IPS-NIHi11 (cell line): ENCODE measurements at places on chromosomes 2 and 18.

- DNase-seq: no peak
These were observed 612.2 kb upstream of the SLC39A10 start for GRCh38 chr2:195044801-195045200.

GRCh38 chr2:216486708-216487107, 11.9 kb upstream of the RPL37A start:
- DNase-seq: no peak

DNA sequence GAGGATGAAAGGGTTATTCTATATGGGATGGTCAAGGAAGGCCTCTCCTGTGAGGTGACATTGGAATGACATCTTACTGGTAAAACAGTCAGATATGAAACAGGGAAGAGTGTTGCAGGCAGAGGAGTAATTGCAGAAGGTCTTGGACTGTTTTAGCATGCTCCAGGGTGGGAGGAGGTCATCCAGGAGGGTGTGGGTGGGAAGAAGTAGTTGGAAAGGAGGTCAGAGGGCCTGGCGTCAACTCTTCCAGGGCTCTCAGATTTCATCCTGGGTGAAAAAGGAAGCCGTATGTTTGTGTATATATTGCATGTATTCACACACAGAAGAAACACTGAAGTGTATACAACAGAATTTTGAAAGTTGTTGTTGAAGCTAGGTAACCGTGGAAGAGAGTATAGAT, 48.2 kb downstream of the ATP9B start:
- no peak for DNase-seq

GRCh38 chr2:22557406-22557805, 827.6 kb upstream of the KLHL29 start:
- DNase-seq: no peak

DNA sequence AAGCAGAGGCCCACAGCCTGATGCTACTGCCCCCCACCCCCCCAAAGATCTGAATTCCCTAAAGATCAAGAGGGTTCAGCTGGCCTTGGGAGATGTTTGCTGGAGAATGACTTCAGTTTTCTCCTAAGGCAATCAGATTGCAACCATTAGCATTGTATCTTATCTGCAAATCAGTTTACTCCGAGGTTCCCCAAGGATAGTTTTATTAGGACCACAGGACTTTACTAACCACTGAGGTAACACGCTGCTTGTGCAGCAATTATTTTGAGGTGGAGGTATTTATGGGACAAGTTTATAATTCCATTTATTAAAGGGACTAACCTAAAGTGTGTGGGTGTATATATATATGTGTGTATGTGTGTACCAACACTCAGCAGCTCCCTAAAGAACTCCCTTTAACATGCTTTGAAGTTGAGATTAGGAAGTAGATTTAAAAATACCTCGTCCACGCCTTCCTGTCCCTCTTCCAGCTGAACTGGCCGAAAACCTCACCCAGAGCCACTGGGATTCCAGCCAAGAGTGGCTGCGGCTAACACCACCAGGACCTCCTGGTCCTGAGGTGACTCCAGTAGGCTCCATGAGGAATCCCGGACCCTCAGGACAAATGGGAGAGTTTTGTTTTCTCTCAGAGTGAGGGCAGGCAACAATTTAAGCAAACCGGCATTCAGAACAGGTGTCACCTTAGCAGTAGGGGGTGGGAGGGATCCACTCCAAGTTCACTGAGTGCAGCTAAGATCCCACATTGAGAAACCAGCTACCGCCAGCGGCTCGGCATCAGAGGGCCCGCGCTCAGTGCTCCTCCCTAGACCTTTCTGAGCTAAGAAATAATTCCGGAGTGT, 3.0 kb upstream of the DLX1 start:
- DNase-seq: peak; percentile 18

GRCh38 chr2:189662669-189663226, 1.5 kb downstream of the ASNSD1 start:
- DNase-seq: no peak

- no peak for DNase-seq
These were observed 155.7 kb downstream of the HDAC4 start for GRCh38 chr2:239245107-239245506.

DNA sequence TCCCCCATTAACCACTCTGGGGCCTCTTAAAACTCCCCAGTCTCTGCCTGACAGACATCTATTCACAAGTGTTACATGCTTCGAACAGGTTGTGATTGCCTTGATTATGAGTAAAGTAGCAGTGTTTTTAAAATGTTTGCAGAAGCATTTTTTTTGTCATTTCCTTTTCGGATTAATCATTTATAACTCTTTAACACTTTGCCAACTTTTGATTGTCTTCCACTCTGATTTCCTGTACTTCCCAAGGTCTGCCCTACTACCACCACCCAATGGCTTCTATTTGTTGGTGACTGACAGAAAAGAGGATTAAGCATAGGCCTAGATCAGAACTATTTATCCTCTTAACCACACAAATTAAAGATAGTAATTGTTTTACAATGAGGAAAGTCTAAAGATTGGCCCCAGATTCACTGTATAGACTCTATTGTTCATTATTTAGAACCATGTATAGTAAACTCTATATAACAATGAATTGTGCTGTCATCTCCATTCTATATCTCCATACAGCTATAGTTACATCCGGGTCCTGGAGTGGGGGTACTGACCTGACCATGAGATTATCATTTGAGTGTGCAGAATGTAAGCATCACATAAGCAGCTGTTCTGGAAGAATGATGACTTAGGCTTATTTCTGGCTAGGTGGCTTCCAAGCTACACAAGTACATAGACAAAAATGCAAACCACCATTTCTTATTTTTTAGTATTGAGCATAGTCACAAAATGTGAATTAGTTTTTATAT, 110.3 kb upstream of the RBMS1 start:
- DNase-seq: no peak

DNA sequence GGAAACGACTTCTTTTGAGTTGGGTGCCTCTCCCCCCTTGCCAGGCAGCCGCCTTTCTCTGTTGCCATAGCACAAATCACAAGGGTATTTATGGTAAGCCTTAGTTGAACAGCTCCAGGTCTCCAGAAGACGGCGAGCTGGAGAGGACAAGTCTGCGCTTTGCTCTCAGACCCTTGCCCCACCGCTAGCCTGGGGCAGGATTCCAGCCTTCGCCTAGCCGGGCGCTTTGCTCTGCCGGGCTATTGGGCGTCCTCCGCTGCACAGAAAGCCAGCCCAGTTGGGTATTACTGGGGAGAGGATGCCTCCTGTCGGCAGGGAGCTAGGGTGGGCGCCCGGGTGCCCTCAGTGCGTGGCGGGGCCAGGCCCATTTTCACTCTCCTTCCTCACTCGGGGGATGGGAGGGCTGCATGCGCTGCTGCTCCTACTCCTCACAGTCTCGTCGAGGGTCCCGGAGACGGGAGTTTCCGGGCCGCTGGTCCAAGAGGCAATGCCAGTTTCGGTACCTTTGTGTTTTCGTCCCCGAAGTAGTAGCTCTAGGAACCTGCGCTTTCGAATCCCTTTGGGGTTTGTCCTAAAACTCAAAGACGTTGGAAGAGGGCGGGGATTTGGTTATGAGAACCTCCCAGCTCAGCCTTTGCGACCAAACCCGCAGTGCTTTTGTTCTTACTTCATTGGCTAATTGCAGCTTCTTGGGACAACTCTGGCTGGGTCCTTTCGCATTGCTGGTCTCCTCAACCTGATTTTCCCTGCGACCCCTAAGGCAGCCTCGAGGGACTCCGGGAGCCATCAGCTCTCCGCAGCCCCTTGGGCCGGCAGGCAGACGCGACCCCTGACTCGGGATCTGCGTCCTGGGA, 3.6 kb upstream of the DLX2 start:
- DNase-seq: peak; percentile 68

DNA sequence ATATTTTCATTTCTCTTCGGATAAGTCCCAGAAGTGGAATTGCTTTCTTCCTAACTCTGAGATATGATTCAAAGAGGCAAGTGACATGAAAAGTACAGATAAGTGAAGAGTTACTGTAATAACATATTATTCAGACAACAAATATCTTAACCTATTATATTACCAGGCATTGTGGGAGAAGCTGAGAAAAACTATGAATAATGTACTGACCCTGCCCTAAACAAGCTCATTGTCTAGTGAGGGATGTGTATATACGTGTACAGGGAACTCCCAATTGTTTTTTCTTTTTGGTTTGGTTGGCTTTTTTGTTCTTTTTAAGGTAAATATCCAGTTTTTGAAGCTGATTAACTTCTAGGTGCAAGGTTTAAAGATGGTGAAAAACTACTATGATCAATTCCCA, 26.5 kb downstream of the NCKAP1 start:
- DNase-seq: no peak

DNA sequence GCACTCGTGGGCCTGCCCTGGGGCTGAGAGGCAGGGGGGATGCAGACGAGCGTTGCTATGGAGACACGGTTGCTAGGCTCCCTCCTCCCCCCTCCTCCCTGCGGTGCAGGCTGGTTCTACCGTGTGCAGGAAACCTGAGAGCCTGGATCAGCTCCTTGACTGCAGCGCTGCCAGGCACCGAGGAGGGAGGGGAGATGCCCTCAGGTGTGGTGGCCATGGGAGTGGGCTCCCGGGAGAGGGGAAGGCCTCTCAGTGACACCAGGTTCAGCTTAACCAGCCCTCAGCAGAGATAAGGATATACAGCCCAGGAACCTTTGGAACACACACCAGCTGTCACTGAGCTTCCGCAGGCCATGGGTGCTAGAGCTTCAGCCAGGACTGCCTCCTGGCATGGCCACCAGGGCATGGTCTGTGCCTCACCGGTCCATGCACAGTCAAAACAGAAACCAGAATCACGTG, 124.4 kb upstream of the PXDN start:
- peak; percentile 71 for DNase-seq

GRCh38 chr2:57892920-57893319, 153.7 kb upstream of the VRK2 start:
- DNase-seq: no peak

DNA sequence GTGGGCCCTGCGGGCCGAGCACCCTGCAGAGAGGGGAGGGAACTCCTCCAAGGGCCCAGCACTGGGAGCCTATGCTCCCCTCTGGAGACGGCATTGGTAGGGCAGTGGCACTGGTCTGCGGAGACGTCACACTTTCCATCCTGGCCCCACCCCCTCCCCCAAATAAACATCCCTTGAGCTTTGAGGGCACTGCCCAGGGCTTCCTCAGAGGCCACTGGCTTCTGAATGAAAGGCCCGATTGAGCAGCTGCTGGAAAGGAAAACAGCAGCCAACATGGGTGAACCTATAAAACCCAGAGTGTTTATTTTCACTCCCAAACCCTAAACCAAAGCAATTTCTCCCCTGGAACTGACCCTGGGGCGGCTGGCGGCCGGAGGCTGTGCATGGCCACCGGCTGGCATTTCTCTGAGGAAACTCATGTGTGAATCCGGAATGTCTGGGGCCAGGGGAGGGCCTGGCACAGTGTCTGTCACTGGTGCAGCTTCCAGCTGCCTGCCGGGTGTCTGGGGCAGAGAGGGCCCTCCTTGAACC, 138.9 kb downstream of the DYSF start:
- DNase-seq: peak; percentile 57

DNA sequence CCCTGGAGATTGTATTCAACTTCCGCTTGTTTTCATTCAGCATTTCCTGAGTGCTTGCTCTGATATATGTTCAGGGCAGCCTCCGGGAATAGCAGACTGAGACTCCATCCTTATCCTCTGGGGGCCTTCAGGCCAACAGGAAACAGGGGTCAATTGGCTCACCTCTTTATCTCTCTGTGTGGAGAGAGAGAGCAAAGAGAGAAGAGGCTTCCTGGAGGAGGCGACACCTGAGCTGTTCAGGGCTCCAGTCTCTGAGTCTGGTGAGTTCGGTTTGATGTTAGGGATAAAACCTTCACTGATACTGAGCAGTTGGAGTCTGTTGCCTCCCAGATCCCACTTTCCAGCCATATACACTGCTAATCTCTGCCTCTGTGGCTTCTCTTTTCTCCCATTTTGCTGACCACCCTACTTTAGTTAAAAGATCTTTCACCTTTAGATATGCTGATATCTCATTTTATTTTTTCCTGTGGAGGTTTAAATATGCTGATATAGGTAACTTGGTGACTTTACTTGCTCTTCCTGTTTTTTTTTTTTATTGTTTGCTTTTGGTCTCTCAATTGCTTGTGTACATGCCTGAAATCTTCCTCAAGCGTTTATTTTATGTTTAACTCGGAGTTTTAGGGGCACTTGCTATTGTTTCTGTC, 56.9 kb downstream of the KCNS3 start:
- DNase-seq: no peak

- no peak for DNase-seq
These were observed 423.4 kb downstream of the PID1 start for GRCh38 chr2:228847684-228848083.

DNA sequence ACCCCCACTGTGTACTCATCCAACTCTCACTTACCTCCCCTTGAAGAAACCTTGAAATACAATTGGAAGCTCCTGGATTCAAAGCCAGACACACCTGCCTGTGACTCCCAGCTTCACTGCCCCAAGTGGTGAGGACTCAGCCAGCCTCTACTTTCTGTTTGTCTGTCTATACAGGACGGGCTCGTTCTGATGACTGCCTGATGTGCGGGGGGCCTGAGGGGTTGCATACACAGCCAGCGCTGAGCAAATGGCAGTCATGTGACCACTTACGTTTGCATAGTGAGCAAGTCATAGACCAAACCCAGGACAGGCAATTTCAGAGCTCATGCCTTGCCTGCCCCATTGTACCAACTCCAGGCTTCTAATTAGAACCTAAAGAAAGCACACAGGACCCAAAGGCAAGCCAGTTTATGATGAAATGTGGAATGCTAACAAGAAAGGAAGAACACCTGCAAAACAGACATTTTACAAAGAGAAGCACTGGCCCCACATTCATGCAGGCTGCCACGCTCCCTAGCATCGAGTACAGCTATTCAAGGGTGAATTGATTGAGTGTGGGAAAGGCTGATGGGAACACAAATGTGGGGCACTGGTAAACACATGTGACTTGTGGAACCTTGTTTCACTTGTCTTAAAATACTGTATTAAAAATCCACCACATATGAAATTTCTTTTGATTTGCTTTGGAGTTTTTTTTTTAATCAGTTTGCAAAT, 137.8 kb downstream of the LNPK start:
- no peak for DNase-seq

GRCh38 chr2:118936306-118936705, 5.7 kb upstream of the MARCO start:
- no peak for DNase-seq

- DNase-seq: no peak
These were observed 127.2 kb upstream of the EML6 start for GRCh38 chr2:54595999-54596902.

DNA sequence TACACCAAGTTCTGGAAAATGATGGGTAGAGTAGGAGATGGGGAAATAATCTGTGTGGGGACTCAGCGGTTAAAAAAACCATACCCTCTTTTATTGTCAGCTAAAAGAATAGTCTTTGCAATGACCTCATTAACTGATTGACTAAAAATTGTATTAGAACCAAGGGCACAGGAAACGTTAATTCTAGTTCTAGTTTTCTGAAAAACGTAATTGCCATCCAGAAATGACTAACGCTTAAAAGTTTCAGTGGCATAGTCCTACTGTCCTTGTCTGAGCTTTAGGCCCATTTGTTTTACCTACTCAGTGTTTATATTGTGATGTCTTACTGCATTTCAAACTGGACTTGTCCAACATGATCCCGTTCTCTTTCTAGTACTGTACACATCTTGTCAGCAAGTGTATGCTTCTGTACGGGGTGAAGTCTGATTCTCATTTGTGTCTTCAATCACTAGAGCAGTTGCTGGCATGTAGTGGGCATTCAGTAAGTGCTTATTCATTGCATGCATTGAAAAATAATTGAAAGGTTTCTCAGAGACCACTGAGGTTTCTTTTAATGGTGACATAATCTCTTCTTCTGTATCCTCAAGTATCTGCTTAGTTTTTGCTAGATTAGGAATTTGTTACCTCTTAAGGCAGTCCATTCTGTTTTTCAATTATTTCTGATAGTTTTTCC, 81.5 kb downstream of the ZNF407 start:
- DNase-seq: no peak

- DNase-seq: no peak
These were observed 189.9 kb downstream of the SLC4A10 start for GRCh38 chr2:161814008-161814660.
